ENCODE measurements at places on chromosomes 7 and 10.

- DNase-seq: no peak
These were observed 27.0 kb upstream of the JAZF1 start for GRCh38 chr7:28207486-28208158.

DNA sequence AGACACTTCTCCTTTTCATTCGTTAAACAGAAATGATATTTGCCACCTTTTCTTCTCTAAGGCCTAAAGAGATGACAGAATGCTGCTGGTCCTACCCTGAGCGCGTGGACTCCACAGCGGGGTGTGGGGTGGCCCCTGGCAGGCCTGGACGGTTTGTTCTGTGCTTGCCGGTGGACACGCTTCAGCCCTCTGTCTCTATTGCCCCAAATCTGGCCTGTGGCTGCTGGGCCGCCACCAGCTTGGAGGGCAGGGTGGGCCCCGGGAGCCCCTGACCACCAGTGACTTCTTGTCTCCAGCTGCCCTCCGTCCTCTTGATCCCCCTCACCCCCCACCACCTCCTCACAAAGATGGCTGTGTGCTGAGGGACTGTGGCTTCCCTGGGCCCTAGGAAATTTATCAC is 5.7 kb downstream of the CHST3 start:
- no peak for DNase-seq

GRCh38 chr7:19118636-19119371 is 1.4 kb upstream of the TWIST1 start:
- no peak for DNase-seq

- no peak for DNase-seq
These were observed 3.9 kb upstream of the VGF start for GRCh38 chr7:101169110-101169837.

DNA sequence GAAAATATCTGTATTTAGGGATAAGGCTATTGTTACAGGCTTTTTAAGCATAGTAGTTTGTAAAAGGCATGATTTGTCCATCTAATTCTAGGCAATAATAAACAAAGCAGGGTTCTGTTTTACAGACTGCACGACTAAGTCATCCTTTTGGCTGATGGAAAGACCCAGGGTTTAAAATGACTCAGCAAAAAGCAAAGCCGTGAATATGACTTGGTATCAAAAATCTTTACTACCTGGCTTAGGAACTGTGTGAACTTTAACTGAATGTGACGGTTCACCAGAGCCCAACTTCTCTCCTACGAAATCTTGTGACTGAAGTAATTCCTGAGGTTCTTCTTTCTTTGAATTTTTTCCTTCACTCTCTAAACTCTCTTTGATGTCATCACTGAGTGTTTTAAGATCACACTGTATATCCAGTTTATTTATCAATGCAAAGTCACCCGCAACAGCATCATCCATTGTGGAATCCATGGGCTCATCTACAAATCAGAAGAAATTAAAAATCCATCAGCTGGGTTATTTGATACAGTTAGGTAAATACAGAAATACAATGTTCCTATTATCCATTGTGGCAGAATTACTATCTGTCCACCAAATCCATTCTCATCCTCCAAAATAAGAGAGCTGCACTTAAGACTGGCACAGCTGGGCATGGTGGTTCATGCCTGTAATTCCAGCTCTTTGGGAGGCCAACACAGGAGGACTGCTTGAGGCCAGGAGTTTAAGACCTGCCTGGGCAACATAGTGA is 17.0 kb downstream of the ATE1 start:
- no peak for DNase-seq

DNA sequence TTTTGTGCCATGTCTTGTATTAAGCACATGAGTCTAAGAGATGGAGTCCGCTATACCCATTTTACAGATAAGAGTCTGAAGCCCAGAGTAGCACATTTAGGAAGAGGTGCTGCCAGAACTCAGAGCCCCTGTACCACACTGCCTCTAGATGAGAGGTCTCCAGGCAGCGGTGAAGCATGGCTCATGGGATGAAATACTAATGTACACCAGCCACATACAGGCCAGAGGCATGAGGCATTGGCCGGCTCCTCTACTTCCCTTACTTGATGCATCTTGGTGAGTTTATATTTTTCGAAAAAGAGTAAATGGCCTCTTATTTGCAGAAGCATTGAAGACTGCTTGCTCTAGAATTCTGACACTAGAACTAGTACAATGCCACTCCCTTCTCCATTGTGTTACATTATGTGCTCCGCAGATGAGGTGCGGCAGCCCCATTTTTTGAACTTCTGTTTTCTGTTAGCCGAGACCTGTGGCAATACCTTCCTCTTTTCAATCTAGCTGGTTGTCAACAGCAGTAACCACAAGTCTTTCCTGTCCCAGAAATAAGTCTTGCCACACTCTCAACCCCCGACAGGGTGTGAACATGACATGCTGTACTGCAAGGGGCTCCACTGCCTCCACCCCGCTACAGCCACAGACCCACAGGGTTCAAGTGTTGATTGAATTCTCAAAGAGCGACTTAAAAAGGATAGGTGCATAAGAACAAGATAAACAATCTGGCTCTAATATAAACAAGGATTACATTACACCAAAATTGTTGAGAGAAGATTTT is 145.3 kb downstream of the CELF2 start:
- peak; percentile 92 for DNase-seq

DNA sequence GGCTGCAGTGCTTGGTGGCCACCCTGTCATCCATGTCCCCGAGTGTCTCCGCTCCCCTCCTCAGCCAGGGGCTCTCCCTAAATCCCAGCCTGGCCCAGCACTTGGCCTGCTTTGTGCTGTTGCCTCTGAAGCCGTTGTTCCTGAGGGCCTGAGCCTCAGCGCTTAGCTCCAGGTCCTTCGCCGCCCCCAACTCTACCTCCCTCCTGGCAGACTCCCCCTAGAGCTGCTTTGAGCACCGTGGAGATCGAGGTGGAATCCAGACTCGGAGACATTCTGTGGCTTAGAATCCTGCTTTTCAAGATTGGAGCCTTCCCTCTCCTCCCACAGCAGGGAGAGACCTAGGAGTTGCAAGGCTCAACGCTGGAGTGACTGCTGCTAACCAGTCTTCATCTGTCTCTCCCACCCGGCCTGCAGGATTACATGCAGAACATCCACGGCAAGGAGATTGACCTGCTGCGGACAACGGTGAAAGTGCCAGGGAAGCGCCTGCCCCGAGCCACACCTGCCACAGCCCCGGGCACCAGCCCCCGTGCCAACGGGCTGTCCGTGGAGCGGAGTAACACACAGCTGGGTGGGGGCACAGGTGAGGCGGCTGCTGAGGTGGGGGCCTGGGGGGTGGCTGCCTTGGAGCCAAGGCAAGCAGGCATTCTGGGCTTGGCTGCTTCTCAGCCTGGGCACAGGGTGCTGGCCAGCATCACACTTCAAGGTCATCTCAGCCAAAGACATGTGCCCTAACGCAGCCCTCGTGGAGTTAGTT is 33.3 kb downstream of the GBX1 start:
- no peak for DNase-seq

- no peak for DNase-seq
These were observed 11.9 kb downstream of the KIF11 start for GRCh38 chr10:92604841-92605240.

DNA sequence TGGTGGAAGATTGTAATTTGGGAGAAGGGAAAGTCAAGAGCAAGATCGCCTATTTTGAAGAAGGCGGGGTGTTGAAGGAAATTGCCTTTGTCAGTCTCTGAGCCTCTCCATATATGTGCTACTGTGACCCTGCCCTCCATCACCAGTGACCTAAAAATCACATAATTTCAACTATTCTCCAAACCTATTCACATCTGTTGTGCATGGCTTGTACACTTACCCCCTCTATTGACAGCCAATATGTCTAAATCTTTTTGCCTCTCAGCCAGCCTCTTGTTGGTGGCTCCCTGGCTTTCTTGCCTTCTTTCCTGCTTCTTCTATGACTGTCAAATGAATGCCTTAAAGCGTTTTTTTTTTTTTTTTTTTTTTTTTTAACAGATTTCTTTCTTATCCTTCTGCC is 295.6 kb downstream of the AUTS2 start:
- no peak for DNase-seq

DNA sequence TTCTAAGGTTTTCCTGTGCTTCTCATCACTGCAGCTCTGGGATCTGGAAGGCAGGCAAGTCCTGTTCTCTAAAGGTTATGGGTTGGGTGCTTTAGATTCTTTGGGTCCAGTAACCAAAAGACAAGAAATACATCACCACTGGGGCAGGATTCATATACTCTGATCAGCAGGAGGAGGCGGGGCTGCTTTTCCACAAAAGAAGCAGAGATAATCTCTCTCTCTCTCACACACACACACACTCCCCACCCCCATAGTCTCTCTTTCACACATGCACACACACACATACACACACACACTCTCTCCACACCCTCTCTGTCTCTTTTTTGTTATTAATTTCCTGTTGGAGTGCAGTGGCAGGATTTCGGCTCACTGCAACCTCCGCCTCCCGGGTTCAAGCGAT is 13.0 kb upstream of the ACBD5 start:
- no peak for DNase-seq

DNA sequence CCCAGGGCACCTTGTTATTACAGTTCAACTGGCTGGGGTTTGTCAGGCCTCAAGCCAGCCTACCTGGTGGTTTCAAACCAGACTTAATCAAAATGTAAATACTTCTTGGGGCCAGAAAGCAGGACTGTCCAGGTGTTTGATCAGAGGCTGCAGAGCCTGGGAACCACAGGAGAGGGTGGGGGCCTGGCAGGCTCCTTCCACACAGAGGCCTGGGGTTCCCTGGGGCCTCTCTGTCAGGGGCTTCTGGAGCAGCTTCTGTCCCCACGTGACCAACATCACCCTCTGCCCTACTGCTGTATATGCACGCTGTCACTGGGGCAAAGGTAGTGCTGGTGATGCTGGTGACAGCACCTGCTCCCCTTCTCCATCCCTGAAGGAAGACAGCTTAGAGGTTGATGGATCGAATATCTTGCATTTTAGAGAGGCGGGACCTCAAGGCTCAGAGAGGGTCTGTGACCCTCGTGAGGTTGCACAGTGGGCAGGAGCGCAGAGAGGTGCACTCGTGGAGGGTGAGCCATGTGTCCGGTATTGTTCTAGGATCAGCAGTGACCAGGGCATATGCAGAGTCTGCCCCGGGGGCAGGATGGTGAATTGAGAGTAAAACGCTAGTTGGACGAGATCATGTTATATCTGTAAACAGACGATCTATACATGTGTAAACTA is 95.4 kb downstream of the GRK5 start:
- no peak for DNase-seq

DNA sequence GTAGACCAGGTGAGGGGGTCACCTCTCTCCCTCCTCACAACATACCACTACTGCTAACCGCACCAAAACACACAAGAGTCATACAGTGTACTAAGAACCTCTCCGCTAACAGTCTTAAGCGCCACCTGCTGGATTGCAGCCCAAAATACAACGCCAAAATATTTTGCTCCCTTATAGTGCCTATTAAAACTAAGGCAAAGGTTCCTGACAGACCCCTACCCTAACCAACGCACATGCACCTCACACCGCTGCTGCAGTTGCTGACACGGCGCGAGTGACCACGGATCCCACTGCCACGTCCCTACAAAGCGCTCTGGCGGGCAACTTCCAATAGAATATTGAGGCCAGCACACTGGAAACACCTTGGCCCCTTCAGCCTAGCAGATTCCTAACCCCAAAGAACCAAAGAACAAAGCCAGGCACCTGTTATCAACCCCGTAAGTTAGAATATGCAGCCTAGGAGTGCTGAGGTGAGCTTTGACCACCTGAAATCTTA is 563.6 kb upstream of the SEMA3D start:
- DNase-seq: peak; percentile 12

DNA sequence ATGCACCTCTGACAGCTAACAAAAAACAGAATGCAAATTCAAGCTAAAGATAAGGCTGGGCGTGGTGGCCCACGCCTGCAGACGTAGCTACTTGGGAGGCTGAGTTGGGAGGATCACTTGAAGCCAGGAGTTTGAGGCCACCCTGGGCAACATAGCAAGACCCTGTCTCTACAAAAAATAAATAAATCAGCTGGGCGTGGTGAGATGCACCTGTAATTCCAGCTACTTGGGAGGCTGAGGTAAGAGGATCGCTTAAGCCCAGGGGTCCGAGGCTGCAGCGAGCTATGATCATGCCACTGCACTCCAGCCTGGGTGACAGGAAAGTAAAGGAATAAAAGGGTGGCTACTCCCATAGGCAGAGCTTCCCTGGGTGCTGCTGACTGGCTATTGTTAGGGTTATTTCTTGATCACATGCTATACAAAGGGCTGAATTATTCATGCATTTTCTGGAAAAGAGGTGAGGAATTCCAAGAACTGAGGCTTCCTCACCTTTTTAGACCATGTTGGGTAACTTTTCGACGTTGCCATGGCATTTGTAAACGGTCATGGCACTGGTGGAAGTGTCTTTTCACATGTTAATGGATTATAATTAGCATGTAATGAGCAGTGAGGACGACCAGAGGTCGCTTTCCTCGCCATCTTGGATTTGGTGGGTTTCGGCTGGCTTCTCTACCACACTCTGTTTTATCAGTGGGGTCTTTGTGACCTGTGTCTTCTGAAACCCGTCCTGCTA is 6.9 kb upstream of the PSMG3 start:
- DNase-seq: no peak

- no peak for DNase-seq
These were observed 44.8 kb downstream of the WNT2 start for GRCh38 chr7:117278040-117278439.

DNA sequence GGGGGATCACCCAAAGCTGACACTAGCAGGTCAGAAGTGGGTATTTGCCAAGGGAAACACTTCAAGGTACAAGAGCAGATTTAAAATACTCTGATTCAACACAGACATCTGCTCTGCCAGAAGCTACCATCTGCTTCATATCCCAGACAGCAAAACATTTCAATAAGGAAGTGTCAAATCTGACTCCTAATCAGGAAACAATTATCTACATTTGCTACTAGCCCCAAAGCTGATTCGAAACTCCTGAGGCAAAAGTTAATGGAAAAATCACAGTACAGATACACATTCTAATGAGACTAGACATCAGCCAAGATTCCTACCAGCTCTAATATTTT is 48.9 kb downstream of the PARD3 start:
- DNase-seq: no peak

- no peak for DNase-seq
These were observed 138.8 kb downstream of the CFAP58 start for GRCh38 chr10:104492329-104492940.

DNA sequence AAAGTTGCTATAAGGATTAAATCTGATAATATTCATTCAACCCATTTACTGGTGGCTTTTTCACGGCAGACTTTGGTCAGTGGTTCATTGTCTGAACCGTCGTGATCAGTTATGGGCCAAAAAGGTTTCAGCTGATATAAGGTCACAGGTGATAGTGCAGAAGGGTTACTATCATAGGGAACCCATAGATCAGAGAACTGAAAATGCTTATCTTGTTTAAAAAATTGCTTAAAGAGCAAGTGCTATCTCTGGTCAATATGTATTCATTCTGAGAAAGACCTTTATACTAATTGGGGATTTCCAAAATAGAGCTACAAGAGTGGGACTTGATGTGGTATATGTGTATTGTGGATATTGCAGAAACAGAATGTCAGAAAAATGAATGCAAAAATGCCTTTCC is 147.8 kb upstream of the SEMA3E start:
- no peak for DNase-seq

GRCh38 chr7:124764847-124765400 is 668 bp downstream of the GPR37 start:
- DNase-seq: no peak

- no peak for DNase-seq
These were observed 32.4 kb upstream of the SMKR1 start for GRCh38 chr7:129469930-129470329.

GRCh38 chr7:21782996-21783395 is 162.7 kb downstream of the CDCA7L start:
- no peak for DNase-seq
